Left ventricle myocardium inferior (tissue), 1 donor: ENCODE measurements at places on chromosomes 2 and 18. TPM values are rescaled to one million over a fixed set of nuclear protein-coding genes. Genes with fewer than 3 reads are reported as not detected.

XDH gene
- total RNA-seq = 0.05 TPM

FOXI3 gene
- not detected for total RNA-seq

CNRIP1 gene
- 8.0 TPM for total RNA-seq

DNA sequence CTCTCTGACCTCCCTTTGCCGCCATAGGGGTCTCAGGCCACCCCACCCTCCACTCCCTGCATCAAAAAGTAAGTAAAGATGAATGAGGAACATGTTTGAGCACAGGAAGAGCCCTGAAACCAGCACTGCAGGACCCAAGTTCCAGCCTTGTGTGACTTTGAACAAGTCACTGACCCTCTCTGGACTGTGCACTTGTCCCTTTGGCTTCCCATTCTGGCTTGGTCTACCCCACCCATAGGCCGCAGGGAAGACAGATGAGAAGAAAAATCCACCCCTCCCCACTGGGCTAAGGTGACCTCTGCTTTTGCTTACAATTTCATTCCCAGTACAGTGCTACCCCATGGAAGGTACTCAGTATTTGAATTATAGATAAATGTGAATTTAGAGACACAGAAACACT is 43.8 kb downstream of the TMEM17 start:
- no peak for DNase-seq

DNA sequence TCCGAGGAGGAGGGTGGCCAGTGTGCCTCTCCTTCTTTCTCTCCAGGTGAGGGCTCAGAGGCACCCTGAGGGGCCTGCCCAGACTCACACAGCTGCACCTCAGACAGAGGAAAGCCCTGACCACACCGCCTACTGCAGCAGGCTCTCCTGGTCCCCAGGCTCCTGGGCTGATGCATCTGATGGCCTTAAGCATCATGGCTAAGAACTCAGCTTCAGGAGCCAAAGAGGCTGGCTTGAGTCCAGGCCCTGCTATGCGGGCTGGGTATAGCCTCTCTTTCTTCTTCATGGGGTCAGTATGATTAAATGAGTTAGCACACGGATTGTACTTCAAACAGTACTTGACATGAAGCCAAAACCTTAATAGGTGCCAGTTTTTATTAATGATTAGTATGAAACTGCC is 89.6 kb downstream of the TGFA start:
- no peak for DNase-seq
